Hindlimb muscle (tissue), 1 donor: ENCODE measurements at places on chromosomes 1 and 21. TPM values are rescaled to one million over a fixed set of nuclear protein-coding genes. Genes with fewer than 3 reads are reported as not detected.

DNA sequence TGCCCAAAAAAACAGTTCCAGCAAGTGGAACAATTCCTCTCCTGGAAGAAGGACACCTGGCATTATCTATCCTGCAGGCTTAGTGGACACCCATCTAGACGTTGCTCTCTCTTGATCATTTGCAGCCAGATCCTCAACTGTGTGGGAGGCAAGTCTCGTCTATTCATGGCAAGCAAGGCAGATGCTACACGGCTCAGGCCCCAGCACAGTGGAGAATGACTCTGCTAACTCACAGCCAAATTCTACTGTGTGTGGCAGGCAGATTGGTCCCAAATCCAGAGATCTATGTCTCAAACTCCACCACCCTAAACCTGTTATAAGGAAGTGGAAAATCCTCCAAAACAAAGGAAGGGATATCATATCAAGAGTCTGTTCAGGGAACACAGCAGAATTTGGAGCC, 7.0 kb downstream of the TNNT2 start:
- DNase-seq = no peak

Gene PGBD2
- 5.1 TPM for polyA plus RNA-seq

GRCh38 chr1:181251001-181251712, 162.7 kb downstream of the IER5 start:
- DNase-seq = no peak

Gene CYP4B1
- polyA plus RNA-seq = not detected
